ENCODE measurements at places on chromosomes 4 and X.

DNA sequence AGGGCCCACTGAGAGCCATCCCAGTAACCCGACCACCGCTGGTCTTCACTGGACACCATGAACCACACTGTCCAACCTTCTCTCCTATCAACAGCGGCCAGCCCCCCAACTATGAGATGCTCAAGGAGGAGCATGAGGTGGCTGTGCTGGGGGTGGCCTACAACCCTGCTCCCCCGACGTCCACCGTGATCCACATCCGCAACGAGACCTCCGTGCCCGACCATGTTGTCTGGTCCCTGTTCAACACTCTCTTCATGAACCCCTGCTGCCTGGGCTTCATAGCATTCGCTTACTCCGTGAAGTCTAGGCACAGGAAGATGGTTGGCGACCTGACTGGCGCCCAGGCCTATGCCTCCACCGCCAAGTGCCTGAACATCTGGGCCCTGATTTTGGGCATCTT, 423.8 kb upstream of the EPHA5 start:
- DNase-seq, result no peak

DNA sequence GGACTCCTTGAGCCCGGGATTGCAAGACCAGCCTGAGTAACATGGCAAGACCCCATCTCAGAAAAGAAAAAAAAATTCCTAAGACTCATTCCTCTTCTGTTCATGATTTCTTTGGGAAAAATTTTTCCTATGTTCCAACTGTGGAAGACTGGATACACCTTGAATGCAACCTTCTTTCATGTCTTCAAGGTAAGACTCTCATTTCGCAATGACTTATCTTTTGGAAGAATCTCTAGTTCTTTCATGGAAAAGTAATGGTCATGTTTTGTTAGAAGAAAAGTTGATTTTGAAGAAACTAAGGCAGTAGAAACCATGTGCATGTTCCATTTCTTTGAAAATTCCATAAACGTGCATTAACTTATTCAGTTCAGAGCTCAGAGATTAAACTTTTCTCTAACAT, 26.0 kb upstream of the BBS12 start:
- no peak for DNase-seq

DNA sequence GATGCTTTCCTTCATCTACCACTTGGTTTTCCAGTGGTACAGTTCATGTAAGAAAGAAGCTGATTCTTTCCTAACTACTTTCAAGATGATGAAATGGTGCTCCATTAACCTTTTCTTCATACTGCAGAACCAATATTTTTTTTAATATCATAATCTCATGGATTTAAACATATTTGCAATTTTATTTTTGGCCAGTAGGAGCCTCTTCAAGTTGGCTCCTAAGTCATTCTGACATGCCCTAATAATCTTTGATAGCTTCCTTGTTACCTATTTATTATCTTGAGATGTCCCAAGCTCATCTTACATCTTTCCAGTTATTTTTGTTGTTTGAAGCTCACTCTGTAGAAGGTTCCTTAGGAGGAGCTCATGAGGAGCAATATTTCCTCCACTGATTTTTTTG, 170.2 kb downstream of the APBB2 start:
- DNase-seq, result peak; percentile 13

DNA sequence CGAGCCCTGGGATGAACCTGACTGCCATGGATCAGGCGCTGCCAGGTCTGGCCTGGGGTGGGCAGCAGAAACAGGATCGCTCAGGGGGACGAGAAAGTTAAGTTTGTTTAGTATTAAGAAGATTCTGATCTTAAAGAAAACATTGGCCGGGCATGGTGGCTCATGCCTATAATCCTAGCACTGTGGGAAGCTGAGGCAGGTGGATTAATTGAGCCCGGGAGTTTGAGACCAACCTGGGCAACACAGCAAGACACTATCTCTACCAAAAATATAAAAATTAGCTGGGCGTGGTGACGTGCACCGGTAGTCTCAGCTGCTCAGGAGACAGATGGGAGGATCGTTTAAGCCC, 696 bp upstream of the FLNA start:
- no peak for DNase-seq

GRCh38 chrX:153984351-153985178, 12.0 kb downstream of the TMEM187 start:
- no peak for DNase-seq

DNA sequence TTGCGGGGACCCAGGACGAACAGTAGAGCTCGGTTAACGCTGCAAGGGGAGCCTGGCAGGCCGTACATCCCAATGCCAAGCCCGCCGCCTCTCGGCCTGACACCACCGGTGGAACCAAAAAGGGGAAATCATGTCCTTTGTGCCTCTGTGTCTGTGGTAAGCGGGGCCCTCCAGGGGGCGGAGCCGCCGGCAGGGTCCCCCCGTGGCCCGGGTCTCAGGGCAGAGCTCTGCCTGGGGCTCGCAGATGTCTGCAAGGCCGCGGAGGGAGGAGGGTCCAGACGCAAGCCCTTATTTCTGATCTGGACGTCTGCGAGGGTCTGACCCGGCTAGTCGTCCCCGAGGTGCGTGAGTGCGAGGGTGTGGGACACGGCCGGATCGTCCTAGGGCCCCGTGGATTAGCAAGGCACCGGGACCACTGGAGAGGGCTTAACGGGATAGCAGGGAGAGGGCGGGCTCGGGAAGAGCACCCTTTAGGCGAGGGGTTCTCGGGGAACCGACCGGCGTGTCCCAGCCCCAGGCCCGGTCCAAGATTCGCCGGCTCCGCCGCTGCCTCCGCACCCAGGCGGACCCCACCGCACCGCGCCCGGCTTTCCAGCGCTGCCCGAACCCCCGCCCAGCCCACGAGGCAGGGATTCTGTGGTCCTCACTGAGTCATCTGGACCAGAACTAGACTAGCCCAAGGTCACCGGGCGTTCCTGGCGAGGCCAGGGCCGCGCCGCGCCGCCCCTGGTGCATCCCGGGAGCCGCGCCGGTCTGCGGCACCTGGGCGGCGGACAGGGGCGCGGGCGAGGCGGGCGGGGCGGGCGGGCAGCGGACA, 863 bp upstream of the FAM193A start:
- no peak for DNase-seq

DNA sequence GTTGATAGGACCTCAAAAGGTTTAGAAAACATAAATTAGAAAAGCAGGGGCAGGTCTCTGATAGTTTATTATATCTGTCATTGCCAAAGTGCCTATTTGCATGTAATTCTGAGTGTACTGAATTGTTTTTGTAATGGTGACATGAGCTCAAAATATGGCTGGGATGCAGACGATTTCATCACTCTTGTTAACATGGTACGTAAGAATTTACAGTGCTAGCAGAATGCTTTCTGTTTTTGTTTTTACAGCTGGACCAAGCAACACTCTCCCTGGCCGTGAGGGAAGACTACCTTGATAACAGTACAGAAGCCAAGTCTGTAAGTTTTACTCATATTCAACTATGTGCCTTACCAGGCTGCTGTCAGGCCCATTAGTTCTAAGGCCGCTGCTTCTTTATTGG, 58.1 kb downstream of the PHEX start:
- DNase-seq, result no peak

DNA sequence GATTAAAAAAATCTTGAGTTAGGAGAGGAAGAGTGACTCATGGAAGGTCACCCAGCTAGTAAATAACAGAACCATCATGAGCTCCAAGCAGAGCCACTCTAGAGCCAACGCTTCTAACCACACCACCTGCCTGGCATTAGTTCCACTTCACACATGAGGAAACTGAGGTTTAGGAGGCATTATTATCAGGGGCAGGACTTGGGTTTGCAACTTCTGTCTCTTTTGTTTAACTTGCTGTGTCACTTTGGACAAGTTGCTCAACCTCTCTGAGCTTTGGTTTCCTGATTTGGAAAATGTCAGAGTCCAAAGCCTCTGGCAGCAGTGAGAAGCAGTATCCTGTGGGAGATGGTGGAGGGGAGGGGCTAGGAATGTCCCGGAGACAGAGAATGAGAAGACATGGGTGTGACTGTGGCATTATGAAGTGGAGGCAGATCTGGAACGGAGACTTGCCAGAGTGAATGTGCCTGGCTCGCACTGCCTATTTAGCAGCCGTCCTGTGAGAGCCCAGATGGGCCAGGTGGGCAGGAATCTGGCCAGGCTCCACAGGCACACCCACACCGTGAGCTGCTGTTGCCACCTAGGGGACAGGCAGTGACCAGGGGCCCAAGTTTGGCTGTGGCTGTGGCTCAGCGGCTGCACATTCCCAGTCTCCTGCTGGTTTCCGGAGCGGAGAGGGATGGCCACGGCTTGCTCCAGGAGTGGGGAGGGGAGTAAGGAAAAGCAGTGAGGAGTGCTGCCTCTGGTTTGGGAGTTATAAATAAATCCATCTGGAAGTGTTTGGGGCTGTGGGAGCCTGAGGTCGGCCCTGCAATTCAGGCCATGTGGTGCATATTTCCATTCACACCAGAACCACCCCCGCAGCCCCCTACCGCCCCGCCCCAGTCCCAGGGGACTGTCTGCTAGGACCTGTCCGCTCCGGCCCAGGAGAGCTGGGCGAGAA, 93.4 kb downstream of the NHSL2 start:
- DNase-seq, result no peak

GRCh38 chrX:141185366-141185765, 8.4 kb upstream of the LDOC1 start:
- no peak for DNase-seq

DNA sequence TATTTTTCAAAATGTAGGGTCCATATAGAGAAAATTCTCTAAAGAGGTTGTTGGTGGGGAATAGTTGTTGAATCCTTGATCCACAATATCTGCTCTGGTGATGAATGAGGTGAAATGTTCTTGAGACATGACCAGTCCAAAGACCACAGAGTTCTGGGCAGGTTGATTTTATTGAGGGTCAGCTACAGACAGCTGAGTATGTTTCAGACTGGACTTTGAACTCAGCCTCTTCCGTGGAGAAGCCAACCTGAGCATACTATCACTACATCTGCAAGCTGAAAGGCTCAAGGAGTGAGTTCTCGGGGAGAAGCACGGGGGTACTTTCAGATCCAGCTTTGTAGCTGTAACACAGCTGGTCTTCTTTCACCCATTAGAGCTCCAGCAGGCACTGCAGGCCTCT, 168.4 kb upstream of the NPY2R start:
- no peak for DNase-seq

DNA sequence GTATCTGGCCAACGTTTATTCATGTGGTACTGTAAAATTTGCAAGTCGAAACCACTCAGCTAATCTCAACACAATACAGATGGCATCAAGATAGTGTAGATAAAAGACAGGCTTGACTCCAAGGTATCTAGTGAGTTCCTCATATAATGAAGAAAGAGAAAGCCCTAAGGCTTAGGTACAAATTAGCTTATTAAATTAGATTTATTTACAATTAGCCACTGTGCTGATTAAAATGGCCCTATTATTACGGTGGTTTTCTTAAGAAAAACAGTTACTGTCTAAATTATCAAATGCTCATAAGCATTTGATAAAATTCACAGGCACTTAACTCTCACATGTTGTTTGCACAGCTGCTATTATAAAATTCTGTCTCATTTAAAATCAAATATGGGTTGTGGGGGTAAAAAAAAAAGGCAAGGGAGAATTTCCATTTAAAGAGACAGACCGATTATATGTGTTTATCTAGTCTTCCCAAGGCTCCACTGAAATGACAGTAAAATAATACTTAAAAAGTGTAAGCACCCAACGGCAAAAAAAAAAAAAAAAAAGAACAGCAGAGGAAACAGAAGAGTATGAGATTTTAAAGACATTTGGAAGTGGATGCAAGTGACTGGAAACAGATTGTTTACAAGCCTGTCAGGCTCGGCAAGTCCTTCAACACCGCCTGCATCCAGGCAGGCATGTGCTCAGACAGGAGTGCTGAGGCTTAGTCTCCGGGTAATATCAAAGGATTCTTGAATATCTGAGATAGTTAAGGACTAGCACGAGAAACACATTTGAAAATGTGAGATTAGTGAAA, 55.1 kb downstream of the FAM13A start:
- DNase-seq, result peak; percentile 19

DNA sequence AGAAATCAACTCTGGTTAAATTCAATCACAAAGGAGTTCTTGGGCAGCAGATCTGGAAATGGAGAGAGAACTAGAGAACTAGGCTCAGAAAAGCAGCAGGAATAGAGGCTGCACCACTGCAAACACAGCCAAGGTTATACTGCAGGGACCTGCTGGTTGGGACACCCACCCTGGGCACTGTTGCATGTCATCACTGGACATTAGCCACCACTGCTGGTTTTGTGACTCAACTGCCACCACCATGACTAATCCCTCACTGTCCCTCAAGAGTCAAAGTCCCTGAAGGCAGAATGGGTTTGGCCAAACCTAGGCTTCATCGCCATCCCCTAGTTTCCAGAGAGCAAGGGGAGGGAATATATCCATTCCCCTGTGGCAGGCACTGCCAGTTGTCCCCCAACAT, 38.1 kb upstream of the IRAK1 start:
- no peak for DNase-seq

- DNase-seq, result peak; percentile 69
Measured at GRCh38 chrX:63128509-63128908, 222.6 kb downstream of the SPIN4 start.
